ENCODE measurements at places on chromosomes 2 and 18. TPM values are rescaled to one million over a fixed set of nuclear protein-coding genes. Genes with fewer than 3 reads are reported as not detected.

GRCh38 chr18:52319424-52319983 is 20.5 kb upstream of the DCC start:
- DNase-seq: no peak
- no peak overlapping the region for H3K4me3 ChIP-seq
- H3K4me1 ChIP-seq: no peaks in the 10 kb centered on the region
- H3K27me3 ChIP-seq: no peaks in the 10 kb centered on the region
- no peak overlapping the region for H3K27ac ChIP-seq
- H3K36me3 ChIP-seq: no peaks in the 10 kb centered on the region

GRCh38 chr18:59752666-59753065 is 55.4 kb upstream of the CCBE1 start:
- H3K4me1 ChIP-seq: peaks cover 9% of the 10 kb centered on the region
- H3K27me3 ChIP-seq: no peaks in the 10 kb centered on the region
- no peaks in the 10 kb centered on the region for H3K36me3 ChIP-seq
- no peak for DNase-seq

GRCh38 chr2:181785691-181786344 is 105.5 kb upstream of the NEUROD1 start:
- peak; percentile 63 for DNase-seq
- H3K36me3 ChIP-seq: no peaks in the 10 kb centered on the region
- H3K4me1 ChIP-seq: peaks cover 38% of the 10 kb centered on the region
- H3K4me3 ChIP-seq: no peak overlapping the region
- peak overlapping the region; percentile 82 for H3K27ac ChIP-seq

GRCh38 chr2:203566161-203566560 is 31.1 kb upstream of the RAPH1 start:
- H3K4me1 ChIP-seq: no peaks in the 10 kb centered on the region
- no peak overlapping the region for H3K27ac ChIP-seq
- no peaks in the 10 kb centered on the region for H3K36me3 ChIP-seq
- no peak overlapping the region for H3K4me3 ChIP-seq
- no peaks in the 10 kb centered on the region for H3K27me3 ChIP-seq

- no peak overlapping the region for H3K27ac ChIP-seq
- peaks cover 31% of the 10 kb centered on the region for H3K4me1 ChIP-seq
- H3K36me3 ChIP-seq: no peaks in the 10 kb centered on the region
- DNase-seq: no peak
Measured at GRCh38 chr2:47087051-47087450, 68.1 kb downstream of the STPG4 start.

DNA sequence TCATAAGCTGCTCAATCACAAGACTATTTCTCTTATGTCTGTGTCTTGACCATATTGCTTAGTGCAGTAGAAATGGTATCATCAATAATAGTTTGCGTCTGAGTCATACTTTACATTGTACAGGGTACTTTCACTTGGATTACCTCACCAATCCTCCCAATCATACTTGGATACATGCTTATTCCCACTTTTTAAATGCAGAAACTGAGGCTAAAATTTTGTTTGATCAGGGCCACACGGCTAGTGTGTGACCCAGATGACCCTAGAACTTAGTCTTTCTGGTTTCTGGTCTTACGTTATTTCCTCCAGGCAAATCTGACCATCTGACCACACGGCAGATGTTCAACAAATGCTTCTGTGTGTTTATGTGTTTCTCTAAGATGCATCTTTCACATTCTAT is 23.8 kb upstream of the CCL20 start:
- DNase-seq: no peak
- no peaks in the 10 kb centered on the region for H3K36me3 ChIP-seq
- no peak overlapping the region for H3K4me3 ChIP-seq
- H3K27me3 ChIP-seq: no peaks in the 10 kb centered on the region
- peaks cover 3% of the 10 kb centered on the region for H3K4me1 ChIP-seq

ASPRV1 gene
- 0.26 TPM for total RNA-seq
